ENCODE measurements at places on chromosomes 4 and X. TPM values are rescaled to one million over a fixed set of nuclear protein-coding genes. Genes with fewer than 3 reads are reported as not detected.

DNA sequence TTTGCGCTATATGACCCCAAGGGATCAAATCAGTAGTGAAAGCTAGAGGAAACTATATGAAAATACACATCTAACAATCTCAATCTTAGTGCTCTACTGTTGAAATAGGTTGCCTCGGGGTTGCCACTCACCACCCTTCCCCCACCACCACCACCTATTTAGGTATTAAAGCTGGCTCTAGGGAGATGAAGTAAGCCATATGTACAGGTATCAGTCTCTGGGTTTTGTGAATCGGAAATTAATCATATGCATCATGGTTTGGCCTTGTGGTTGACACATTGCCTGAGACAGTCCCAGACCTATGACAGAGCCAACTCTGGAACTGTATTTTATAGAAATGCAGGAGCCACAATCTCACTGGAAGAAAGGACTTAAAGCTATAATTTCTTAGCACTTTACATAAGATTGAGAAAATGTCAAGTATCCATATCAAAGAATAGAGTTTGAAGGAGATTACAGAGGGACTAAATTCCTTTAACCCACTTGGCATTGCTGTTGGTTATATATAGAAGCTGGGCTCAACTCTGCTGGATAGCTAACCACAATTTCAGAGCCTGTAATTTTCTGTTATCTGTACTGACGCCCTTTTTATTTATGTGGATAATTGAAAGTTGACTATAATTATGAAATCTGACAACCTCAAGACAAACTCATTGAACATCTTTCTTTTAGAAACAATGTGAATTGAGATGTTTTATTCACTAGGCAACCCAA, 26.7 kb upstream of the BMP2K start:
- no peak for DNase-seq

Gene EMD
- total RNA-seq: 75.8 TPM

GRCh38 chr4:56468097-56468422, 643 bp downstream of the SRP72 start:
- DNase-seq: peak; percentile 49

Gene TRMT2B
- total RNA-seq: 19.6 TPM

DNA sequence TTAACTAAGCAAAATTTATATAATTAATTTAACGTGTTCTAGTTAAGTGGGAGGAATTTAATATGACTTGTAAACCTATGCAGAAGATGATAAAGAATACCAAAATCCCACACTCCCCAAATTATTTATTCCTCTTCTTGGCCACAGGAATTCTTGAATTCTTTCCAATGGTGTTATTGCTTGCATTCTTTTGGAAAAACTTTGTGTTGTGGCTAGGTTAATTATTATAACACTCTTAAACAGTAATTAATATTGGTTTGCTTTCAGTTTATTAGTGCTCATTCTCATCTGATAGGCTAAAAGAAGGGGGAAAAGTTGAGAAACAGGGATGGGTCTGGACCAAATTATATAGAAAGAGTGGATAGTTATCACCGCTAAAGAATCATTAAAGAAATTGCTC, 141.5 kb upstream of the PABPC4L start:
- DNase-seq: no peak

DNA sequence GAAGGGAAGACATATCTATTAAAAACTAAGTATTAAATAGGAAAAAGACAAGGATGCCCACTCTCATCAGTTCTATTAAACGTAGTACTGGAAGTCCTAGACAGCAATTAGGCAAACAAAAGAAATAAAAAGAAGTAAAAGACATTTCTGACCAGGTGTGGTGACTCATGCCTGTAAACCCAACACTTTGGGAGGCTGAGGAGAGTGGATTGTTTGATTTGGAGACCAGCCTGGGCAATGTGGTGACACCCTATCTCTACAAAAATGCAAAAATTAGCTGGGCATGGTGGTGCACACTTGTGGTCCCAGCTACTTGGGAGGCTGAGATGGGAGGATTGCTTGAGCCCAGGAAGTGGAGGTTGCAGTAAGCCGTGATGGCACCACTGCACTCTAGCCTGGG, 1071.8 kb downstream of the FAT4 start:
- DNase-seq: no peak

Gene SLC10A4
- not detected for total RNA-seq

DNA sequence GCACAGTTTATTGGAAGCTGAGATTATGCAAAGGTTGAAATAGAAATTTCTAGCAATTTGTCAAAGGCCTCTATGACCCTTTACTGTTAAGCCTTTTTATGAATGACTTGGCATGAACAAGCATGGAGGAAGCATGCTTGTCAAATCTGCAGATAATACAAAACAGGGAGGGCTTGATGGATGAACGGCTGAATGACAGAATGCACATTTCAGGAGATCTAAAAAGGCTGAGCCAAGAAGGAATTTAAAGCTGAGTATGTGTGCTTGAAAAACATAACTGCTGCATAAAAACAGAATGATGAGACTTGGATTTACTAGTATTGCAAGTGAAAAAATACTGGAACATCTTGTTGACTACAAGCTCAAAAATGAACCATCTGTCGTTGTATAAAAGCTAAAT, 29.0 kb upstream of the UBE2K start:
- DNase-seq: no peak

GRCh38 chr4:25986807-25987206, 72.8 kb downstream of the SMIM20 start:
- no peak for DNase-seq

Gene BRCC3
- 24.4 TPM for total RNA-seq

GRCh38 chrX:118261151-118261550, 84.8 kb upstream of the WDR44 start:
- no peak for DNase-seq

Gene ARL9
- not detected for total RNA-seq

GRCh38 chrX:154649503-154650220, 3.7 kb downstream of the CTAG2 start:
- no peak for DNase-seq

DNA sequence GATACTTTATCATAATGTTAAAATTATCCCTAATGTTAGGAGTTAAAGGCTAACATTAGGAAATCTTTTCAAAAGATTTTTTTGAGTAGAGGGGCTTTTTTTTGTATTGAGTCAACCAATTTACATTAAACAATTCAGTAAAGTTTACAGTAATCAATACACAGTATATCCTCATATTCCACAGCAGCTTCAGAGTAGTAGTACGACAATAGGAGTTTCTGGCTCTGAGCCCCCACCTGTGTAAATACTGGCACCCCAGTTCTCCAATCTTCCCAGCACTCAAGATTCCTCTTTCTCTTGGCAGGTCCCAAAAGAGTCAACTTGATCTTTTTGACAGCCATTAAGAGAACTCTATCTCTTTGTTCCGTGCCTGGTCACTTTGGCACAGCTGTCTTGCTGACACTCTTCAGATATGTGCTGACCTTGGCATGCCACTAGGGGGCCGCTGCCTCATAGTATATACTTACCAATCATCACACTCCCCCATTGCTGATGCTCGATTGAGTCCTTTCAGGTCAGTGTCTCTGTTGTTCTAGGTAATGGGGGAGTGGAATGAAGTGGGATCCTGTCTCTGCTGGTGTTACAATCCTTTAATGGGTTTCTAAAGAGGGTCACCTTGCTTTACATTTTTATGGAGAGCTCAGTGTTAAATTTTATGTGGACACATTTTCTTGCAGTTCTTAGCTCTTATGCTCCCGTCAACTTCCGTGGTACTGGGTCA, 19.5 kb upstream of the CCNI start:
- DNase-seq: peak; percentile 83

- DNase-seq: no peak
Observed at GRCh38 chrX:48694776-48695533, 1.6 kb upstream of the SUV39H1 start.

Gene SORBS2
- total RNA-seq: not detected

Gene GPM6B
- not detected for total RNA-seq

DNA sequence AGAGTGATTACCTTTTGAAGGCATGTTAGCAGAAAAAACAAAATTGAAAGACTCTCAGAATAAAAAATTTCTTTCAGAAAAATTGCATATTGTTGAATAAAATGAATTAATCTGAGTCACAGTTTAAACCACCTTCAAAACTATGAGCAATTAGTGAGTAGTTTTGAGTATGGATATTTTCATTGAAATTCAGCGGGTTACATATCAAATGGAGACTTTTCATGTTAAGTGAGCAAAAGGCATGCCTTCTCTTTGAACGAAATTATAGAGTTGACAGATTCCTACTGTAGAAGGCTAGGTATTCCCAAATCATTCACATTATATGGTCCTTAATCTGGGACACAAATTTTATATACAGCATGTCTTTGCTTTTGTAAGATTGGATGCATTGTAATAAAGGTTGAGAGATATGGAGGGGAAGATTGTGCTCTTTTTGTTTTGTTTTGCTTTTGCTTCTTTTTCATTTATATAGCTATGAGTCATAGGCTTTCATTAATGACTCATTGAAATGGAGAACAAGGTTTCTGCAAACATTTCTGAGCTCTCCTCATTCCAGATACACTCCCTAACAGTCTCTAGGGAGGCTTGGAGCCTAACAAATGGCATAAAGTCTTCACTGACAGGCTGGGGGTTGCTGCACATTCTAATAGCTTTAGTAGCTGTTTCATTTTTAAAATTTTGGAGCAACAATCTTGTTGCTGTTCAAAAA, 21.6 kb downstream of the PCDH18 start:
- DNase-seq: no peak

GRCh38 chr4:84238247-84239090, 260.6 kb downstream of the NKX6-1 start:
- no peak for DNase-seq

DNA sequence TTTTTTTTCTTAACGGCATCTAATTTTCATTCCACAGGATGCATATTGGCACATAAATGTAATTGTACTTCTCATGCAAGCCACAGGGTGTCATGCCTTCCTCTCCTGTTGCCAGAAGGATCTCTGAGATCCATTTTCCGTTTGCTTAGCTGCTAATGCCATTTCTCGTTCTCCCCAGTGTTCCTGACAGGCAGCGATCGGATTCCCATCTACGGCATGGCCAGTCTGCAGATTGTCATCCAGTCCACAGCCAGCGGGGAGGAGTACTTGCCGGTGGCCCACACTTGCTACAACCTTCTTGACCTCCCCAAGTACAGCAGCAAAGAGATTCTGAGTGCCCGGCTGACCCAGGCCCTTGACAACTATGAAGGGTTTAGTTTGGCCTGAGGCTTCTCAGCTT, 8.9 kb upstream of the NAP1L5 start:
- no peak for DNase-seq

DNA sequence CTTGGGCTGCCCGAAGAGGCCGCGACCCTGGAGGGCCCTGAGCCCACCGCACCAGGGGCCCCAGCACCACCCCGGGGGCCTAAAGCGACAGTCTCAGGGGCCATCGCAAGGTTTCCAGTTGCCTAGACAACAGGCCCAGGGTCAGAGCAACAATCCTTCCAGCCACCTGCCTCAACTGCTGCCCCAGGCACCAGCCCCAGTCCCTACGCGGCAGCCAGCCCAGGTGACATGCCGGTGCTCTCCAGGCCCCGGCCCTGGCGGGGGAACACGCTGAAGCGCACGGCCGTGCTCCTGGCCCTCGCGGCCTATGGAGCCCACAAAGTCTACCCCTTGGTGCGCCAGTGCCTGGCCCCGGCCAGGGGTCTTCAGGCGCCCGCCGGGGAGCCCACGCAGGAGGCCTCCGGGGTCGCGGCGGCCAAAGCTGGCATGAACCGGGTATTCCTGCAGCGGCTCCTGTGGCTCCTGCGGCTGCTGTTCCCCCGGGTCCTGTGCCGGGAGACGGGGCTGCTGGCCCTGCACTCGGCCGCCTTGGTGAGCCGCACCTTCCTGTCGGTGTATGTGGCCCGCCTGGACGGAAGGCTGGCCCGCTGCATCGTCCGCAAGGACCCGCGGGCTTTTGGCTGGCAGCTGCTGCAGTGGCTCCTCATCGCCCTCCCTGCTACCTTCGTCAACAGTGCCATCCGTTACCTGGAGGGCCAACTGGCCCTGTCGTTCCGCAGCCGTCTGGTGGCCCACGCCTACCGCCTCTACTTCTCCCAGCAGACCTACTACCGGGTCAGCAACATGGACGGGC, 579 bp downstream of the ABCD1 start:
- peak; percentile 26 for DNase-seq

Data from activated CD4-positive, alpha-beta memory T cell treated with anti-CD3 and anti-CD28 coated beads for 36 hours (primary cell).